ENCODE measurements at places on chromosomes 1 and 21.
A peak's percentile ranks its signal among the peaks of the same experiment; 100 is the strongest.

DNA sequence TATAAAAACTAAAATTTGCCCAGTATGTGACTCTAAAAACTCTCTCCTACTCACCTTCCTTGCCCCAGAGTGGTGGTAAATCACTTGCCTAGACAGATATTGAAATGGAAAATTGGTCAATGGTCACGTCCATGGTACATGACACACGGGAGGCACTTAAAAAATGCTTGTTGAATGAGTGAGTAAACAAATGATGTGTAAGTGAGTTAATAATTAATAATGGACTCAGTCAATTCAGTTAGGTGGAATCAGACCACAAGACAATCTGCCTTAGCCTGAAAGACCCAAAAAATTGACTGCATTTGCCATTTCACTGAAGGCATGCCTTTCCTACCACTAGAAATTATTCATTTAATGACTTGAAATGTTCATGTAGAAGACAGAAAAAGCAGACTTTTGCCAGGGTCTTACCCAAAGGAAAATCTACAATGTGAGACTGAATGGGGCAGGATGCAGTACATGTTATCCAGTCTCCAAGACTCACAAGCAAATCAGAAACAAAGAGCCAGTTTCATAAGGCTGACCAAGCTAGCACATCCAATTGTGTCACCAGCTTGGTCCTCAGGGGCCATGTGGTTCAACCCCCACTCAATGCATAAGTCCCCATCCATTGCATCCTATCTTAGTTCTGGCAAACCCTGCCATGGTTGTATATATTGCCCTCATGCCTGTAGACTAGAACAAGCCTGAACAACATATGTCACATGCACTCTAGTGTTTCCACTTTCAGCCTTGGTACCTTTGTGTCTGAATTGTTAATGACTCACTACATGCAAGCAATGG lies 73.6 kb downstream of the TBX15 start:
- DNase-seq, result no peak

GRCh38 chr1:33165209-33165608 lies 16.6 kb downstream of the TRIM62 start:
- DNase-seq, result no peak

GRCh38 chr1:223859058-223859457 lies 13.3 kb upstream of the TP53BP2 start:
- no peak for DNase-seq

DNA sequence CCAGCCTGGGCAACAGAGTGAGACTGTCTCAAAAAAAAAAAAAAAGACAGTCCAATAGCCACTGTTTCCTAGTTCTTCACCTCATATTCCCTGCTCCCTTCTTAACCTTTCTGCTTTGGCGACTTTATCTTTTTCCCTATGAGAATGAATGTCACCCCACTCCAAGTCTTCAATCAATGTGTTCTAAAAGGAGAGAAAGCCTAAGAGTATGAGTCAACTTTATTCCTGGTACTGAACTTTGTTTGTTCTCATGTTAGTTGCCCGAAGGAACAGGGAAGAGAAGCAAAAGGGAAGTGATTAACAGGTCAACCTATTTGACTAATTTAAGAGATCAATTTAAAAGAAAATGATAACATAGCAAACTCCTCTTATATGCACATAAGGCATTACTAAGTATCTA lies 39.9 kb upstream of the SLC16A1 start:
- DNase-seq, result no peak

- no peak for DNase-seq
Observed at GRCh38 chr1:71948561-71948960, 333.8 kb downstream of the NEGR1 start.

- DNase-seq, result no peak
Observed at GRCh38 chr1:109762821-109763645, 690 bp downstream of the EPS8L3 start.

- no peak for DNase-seq
Observed at GRCh38 chr1:227621211-227621610, 57.9 kb downstream of the ZNF678 start.

GRCh38 chr1:74689621-74690363 lies 16.2 kb upstream of the ERICH3 start:
- DNase-seq, result peak; percentile 69

DNA sequence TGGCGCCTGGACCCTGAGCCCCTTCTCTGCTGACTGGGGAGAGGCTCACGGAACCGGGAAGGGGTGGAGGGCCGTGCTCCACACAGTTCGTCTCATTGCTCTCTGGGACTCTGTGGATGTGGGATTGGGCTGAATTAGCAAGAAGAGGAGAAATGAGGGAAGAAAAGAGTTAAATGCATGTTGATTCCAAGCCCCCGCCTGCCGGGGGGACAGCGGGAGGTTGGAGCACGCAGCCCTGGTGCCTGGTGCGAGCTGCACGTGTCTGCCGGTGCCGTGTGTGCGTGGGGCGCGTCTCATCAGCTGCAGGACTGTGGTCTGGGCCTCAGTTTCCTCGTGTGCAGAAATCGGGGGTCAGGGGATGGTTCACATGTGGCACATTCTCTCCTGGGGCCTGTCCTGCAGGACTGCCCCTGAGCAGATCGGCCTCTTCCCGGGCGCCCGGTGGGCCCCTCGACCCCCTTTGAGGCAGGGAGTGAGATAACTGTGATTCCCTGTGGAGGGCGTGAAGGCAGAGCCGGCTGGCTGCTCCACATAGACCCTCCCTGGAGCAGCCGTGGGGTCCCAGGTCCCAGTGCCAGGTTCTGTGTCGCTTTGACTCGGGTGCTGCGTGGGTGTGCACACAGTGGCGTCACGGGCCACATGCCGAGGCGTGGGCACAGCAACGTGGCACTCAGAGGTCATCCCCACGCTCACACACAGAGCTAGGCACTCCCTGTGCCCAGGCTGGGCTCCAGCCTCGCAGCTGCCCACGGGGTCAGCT lies 11.4 kb downstream of the SAMD11 start:
- no peak for DNase-seq

DNA sequence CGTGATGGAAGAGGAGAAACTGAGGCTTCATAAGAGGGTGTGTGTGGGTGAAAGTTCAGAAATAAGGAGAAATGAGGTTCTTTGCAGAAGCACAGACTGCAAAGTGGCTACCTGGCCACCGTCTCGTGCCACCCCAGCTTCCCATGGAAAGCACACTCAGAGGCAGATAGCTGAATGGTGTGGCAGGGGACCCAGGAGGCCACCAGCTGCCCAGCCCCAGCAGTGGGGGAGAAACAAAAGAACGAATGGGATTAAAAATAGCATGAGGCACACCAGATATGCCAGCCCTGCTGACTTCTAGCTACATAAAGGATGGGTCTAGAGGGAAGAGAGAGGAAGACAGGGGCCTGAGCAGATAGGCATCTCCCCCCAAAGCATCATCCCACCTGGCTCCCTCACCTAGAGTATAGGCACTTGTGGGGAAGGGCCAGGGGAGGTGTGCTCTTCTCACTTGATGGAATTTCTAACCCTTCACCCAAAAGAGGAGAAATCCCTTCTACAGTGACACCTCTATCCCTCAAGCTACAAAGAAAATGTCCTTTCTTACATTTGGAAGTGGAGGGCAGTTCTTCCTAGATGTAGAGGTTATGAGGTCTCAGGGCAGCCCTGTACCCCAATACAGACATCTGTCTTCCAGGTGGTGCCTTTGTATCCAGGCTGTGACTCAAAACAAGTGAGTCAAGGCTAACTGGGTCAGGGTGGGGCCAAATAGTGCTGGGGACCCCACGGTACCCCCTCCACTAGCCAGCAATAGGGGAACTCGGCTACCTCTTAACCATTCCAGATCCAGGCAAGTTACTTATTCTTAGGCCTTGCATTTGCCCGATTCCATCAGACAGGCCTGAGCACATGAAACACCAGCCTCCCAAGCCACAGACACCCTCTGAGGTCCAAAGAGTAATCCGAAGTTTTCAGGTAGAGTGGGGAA lies 3.5 kb downstream of the HDGF start:
- DNase-seq, result no peak

DNA sequence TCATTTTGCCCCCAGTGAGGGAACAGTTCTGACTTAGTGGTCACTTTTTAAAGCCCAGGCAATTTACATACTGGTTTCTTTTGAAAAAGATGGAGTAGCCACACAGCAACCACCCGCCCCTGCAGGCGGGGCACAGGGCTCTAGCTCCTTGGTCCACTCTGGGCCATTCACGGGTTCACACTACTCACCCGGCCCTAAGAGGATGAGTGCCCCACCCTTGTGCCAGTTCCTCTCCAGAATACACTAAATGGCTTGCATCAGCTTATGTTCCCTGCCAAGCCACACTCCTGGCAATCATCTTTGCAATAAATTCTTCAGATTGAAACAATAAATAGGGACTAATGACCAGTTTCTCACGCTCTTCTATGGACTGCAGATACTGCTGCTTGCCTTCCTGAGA lies 15.7 kb upstream of the ATP13A2 start:
- peak; percentile 4 for DNase-seq

DNA sequence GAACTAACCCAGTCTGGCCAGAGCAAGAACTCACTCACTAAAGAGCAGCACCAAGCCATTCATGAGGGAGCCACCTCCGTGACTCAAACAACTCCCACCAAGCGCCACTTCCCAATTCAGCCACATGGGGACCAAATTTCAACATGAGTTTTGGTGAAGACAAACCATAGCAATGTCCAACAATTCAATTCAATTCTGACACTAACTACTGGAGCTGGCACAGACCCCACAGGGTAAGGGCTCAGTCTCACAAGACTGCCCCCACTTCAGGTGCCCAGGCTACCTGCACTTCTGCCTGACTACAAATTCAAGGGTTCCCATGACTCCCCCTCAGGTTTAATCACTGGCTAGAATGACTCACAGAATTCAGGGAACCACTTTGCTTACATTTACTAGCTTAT lies 48.8 kb upstream of the RAP1A start:
- DNase-seq, result peak; percentile 31

GRCh38 chr1:72434070-72434469 lies 151.7 kb upstream of the NEGR1 start:
- no peak for DNase-seq

GRCh38 chr1:210647406-210648333 lies 319.0 kb downstream of the HHAT start:
- no peak for DNase-seq

DNA sequence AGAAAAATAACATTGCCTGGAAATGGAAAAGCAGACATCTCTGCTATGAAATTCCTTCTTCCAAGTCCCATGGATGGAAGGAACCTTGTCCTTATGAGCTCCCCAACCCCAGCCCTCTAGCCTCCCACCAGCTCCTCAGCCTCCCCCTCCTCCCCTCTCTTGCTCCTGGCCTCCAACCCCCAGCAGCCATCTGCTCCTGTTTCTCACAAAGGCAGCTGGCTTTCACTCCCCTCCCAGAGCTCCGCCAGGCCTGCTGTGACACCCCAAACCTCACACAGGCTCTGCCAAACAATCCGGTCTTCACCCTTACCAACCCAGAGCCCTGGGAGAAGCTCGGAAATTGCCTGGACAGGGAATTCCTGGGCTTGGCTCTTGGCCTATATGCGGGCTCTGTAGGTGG lies 69.2 kb downstream of the KLHDC7A start:
- no peak for DNase-seq

- no peak for DNase-seq
Observed at GRCh38 chr1:101043776-101044175, 18.2 kb upstream of the DPH5 start.

DNA sequence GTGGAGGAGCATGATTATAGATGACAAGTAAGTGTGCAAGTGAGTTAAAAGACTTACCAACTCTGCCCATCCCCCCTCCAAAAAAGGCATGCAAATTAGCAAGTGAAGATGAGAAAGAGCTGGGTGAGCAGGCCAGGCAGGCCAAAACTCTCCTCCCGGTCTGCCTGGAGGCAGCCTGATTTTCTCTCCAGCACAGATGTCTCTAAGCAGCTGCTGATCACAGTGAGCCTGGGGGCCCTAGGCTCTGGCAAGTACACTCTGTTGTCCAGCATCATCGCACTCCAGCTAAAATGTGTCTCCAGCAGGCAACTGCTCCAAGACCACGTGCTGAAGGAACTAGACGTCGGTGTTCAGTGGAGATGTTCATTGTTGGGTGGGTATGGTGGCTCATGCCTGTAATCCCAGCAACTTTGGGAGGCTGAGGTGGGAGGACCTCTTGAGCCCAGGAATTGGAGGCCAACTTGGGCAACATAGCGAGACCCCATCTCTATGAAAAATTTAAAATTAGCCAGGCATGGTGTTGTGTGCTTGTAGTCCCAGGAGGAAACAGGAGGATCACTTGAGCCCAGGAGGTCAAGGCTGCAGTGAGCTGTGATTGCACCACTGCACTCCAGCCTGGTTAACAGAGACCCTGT lies 56.7 kb upstream of the PUM1 start:
- DNase-seq, result no peak

GRCh38 chr1:154453574-154454352 lies 48.3 kb upstream of the TDRD10 start:
- no peak for DNase-seq

- no peak for DNase-seq
Observed at GRCh38 chr1:205532026-205532898, 27.8 kb downstream of the CDK18 start.

GRCh38 chr1:42017259-42017658 lies 98.5 kb upstream of the HIVEP3 start:
- no peak for DNase-seq

DNA sequence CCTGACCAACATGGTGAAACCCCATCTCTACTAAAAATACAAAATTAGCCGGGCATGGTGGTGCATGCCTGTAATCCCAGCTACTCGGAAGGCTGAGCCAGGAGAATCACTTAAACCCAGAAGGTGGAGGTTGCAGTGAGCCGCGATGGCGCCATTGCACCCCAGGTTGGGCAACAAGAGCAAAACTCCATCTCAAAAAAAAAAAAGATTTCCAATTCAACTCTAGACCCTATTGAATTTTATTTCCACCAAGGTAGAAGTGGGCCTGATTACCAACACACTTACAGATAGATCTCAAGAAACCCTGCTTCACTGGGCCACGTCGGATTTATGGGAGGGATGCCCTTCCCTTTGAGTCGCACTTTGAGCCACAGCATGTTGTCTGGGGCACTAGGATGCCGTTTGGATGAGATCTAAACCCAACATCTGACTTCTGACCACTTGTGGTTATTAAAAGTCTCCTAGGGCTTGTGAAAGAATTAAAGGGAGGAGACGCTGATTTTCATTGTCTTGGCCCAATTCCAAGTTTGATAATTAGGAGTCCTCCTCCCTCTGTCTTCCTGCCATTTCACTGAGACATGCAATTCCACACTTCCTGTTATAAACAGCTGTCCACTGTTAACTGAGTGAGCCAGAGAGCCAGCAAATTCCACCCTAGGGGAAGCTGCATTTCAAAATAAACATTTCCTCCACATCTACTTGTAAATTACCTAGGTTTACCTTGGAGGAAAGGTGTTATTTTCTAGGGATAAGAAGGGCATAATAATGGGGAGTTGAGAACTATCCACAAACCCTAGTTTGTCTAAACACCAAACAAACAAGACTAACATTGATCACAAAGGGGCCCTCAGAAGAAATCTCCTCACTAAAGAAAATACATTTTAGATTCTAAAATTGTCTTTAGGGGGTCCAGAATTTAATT lies 5.2 kb upstream of the RERE start:
- DNase-seq, result no peak

- DNase-seq, result no peak
Observed at GRCh38 chr1:194114288-194114687, 927.9 kb upstream of the B3GALT2 start.

GRCh38 chr1:9347095-9347850 lies 54.6 kb downstream of the SPSB1 start:
- DNase-seq, result peak; percentile 27

All from HAP-1 (cell line).